ENCODE measurements at places on chromosomes 3 and 15.

- peak; percentile 95 for DNase-seq
Measured at GRCh38 chr3:61627768-61628185, 66.4 kb downstream of the PTPRG start.

GRCh38 chr3:72744330-72744729 lies 103.9 kb downstream of the SHQ1 start:
- no peak for DNase-seq

- DNase-seq, result no peak
Measured at GRCh38 chr3:170701696-170702678, 116.1 kb upstream of the SLC7A14 start.

DNA sequence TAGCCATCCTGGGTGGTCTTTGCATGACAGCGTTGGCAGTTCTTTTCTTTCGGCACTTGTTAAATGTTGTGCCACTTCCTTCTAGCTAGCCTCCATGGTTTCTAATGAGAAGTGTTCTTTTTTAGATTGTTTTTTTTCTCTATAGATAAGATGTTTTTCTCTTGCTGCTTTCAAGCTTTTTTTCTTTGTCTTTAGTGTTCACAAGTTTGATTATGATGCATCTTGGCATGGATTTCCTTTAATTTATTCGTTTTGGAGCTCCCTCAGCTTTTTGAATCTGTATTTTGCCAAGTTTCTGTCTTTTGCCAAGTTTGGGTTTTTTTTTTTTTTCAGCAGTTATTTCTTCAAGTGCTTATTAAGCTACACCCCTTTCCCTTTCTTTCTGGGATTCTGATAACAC lies 53.1 kb downstream of the TM2D3 start:
- DNase-seq, result no peak

DNA sequence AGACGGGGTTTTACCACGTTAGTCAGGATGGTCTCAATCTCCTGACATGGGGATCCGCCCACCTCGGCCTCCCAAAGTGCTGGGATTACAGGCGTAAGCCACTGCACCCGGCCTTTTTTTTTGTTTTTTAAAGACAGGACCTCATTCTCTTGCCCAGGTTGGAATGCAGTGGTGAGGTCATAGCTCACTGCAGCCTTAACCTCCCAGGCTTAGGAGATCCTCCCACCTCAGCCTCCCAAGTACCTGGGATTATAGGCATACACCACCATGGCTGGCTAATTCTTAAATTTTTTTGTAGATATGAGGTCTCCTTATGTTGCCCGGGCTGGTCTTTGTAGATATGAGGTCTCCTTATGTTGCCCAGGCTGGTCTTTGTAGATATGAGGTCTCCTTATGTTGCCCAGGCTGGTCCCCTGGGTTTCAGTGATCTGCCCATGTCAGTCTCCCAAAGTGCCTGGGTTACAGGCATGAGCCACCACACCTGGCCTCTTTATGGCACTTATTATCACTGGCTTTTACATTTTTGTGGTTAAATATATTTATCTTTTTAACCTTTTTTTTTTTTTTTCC lies 82.3 kb upstream of the RNU6-1 start:
- DNase-seq, result no peak

DNA sequence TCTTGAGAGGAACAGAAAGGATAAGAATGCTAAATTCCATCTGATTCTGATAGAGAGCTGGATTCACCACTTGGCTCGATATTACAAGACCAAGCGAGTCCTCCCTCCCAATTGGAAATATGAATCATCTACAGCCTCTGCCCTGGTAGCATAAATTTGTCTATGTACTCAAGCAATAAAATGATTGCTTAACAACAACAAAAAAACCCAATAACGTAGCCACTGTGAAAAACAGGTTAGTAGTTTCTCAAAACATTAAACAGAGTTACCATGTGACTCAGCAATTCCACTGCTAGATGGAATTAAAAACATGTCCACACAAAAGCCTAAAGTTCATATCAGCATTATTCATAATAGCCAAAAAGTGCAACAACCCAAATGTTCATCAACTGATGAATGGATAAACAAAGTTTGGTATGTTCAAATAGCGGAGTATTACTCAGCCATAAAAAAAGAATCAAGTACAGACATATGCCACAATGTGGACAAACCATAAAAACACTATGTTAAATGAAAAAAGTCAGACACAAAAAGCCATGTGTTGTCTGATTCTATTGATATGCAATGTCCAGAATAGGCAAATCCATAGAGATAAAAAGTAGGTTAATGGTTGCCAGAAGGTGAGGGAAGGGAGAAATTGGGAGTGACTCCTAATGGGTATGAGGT lies 16.8 kb downstream of the BCL2L10 start:
- peak; percentile 88 for DNase-seq

DNA sequence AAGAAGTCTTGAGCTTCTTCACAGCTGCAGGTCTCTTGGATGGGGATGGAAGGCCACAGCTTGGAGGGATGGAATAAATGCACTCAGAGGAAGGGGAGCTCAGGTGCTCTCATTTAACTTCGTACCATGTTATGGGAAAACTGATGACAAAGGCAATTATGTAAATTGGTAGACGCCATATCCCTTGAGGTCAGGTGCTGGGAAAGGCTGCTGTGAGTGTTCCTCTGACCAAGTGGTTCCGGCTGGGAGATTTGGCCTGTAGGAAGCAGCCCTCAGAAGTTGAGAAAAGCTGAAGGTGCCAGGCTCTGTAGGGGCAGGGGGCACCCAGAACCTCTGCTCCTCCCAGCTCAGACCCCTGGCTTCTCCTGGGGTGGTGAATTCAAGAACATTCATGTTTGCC lies 47.1 kb downstream of the FAH start:
- DNase-seq, result no peak

DNA sequence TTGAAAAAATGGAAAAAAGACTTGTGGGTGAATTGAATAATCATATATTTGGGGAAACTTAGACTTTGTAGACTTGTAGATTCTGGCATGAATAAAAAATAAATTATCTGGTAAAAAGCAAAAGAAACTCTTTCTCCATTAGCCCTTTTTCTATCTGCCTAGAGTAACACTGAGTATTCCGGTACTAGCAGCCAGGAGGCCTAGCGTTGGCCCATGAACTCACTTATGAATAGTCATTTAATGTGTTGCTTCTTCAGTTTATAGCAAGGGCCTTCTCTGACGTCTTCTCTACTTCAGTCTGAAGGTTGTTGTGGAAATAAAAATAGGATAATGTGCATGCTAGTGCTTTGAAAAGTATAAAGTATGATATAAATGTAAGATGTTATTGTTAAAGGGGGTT lies 851.2 kb upstream of the NR2F2 start:
- DNase-seq, result no peak
